Retina (tissue), 1 donor: ENCODE measurements at places on chromosomes 4 and X.
A peak's percentile ranks its signal among the peaks of the same experiment; 100 is the strongest.

- DNase-seq: no peak
These were observed 30.1 kb upstream of the SPARCL1 start for GRCh38 chr4:87559090-87559837.

- no peak for DNase-seq
These were observed 34.7 kb downstream of the P2RY10 start for GRCh38 chrX:78979789-78980464.

- DNase-seq: peak; percentile 69
These were observed 11.8 kb upstream of the MAN2B2 start for GRCh38 chr4:6562931-6563901.

GRCh38 chr4:3228881-3229280 lies 20.1 kb upstream of the MSANTD1 start:
- DNase-seq: no peak

DNA sequence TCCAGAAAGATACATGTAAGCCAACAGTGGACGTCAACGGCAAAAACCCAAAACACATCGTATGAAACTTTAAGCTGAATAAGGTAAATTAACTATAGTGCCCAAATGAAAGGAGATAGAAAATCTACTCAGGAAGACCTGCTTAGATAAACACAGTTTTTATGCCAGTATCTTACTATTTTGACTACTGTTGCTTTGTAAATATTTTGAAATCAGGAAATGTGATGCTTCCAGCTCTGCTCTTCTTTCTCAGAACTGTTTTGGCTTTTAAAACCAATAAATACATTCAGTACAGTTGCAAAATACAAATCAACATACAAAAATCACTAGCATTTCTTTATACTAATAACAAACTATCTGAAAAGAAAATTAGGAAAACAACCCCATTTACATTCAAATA lies 83.8 kb downstream of the SMARCA5 start:
- DNase-seq: no peak

DNA sequence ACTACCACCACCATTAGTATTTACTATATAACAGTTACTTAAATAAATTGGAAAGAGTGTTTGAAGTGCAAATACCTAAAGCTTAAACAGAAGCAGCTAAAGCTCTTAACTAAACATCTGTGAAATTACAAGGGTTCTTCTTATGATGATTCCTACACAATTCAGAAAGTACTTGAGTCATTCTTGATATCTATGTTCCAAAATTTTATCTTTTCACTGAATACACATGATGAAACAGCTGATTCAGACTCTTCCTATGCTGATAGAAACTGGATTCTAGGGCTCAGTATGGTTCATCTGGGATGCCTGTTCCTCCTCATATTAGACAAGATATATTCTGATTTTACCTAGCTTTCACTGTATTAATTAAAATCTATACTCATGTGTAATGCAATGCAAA lies 13.6 kb downstream of the EREG start:
- no peak for DNase-seq

DNA sequence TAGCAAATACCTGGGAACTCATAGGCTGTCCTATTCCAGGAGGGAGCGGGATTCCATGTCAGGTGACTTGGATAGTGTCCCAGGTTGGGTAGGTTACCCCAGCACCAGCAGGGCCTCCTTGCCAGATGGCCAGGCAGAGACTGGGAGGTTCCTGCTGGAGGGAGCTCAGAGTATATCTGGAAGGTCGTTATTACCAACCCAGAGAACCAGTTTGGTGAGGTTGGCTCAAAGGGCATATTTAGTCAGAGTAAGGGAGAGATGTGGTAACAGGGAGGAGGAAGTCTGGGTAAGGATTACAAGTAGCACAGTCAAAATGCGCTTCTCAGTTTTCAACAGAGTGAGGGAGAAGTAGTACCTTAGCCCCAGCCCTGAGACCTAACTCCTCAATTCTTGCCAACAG lies 53.3 kb upstream of the LNX1 start:
- DNase-seq: no peak

DNA sequence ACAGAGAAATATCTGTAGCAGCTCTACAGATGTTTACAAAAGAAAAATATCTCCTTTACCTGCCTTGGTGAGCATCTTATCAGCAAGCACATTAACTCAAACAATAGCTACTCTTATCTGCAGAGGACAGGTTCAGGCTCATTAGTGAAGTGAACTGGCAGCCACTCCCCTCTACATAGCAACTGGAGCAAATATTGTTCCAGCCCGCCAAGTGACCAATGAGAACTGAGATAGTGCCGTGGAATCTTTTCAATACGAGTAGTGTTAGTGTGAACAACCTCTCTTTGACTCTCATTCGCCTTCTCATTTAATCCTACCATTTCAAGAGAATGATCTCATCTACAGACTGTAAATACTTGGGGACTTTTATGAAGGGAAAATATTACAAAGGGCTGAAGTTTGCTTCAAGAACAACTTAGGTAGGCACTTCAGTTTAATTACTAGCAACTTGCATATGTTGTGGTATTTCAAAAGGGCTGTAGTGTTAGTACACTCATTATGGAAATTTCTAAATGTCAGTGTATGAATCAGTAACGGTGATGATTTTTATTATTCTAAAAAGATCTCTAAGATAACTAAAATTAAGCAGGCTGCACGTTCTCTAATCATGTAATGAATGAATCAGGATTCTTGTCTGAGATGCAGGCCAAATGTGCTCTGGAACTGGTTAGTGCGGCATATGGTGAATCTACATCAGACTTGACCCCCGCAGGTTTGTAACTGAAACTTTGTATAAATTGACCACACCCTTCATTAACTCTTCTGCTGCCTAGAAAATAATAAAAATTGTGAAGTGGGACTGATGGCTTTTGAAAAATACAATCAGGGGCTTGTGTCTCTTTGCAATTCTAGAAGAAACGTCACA lies 72.4 kb downstream of the PALLD start:
- no peak for DNase-seq
